ENCODE measurements at places on chromosomes 11 and 22.

DNA sequence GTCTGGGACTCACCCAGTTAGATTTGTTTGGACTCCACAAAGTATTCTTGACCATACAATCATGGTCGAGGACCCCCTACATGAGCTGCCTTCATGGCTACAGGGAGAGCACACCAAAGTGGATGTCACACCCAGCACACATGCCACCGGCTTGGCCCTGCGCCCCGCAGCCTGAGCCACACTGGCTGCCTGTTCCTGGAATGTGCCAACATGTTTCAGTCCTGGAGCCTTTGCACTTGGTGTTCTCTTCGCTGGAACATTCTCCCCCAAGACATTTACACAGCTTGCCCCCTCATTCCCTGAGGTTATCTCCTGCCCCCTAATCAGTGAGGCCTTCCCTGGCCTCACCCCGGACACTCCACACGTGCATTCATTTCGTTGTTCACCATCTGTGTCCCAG, 46.0 kb downstream of the PPARA start:
- DNase-seq = no peak

DNA sequence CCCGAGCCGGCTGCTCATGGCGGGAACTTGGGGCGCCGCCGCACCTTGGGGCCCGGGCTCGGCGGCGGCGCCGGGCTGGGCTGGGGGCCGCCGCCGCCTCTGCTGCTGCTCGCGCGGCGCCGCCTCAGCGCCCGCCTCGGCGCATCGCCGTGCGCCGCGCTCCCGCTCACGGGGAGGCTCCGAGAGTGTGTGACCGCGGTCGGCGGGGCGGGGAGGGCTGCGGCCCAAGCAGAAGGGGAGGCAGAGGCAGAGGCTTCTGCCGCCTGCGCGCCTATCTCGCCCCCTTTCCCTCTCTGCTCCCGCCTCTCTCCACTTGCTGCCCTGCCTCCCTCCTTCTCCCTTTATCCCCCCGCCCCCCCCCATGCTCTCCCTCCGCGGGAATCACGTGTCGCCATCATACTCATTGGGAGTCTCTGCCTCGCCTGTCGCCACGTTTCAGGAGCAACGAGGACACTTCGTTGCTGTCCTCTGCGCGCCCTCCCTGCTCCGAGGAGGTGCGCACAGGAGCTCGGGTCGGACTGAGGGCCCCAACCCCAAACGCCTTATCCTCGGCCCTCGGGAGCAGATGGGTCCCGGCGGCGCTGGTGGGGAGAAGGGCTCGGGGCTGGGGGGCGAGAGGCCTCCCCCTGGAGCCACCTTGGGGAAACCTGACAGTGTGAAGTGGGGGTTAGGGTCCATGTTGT, at the start of gene GUCY1A2:
Gene GUCY1A2 (minus strand): TSS at position 258 of the 683 bp plus-strand sequence. CDS start 421 bp downstream, outside the sequence.
- no peak for DNase-seq

DNA sequence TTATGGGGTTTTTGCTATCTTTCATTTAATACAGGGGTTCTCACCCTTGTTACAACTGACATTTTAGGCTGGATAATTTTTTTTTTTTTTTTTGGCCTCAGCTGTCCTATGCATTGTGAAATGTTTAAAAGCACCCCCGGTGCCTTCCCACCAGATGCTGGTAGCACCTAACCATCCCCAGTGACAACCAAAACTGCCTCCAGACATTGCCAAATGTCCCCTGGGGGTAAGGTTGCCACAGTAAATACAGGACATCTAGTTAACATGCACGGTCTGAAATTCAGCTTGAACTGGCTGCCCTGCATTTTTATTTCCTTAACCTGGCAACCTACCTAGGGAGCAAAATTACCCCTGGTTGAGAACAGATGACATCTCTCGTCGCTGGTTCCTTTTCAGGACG, 72.4 kb downstream of the CYTH4 start:
- DNase-seq = no peak

GRCh38 chr11:61512435-61512834, 3.9 kb downstream of the LRRC10B start:
- DNase-seq = no peak

DNA sequence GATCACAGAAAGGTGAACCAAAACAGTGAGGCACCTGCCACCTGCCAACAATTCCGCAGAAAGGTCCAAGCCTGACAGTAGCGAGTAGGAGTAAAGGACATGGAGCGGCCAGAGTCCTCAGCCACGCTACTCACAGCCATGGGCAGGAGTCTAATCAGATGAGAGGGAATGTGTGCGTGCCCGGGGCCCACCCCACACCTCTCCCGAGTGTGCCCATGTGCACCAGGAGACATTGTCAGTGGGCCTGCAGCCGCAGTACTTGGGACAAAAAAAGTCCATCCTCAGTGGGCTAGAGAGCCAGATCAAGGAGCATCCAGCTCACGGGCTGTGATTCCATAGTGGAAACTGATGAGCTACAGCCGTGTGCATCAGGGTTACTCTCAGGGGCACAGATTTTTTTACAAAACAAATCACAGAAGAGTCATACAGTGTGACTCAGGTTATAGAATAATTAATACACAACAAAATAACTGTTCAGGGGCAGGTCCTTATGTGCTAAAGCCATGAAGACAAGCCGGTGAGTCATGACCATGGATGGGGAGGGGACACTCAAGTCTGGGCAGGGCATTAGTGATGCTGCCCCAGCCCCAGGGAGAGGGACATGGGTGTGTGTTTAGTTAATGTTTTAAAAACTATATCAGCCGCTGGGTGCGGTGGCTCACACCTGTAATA, 12.0 kb downstream of the SART1 start:
- DNase-seq = no peak

DNA sequence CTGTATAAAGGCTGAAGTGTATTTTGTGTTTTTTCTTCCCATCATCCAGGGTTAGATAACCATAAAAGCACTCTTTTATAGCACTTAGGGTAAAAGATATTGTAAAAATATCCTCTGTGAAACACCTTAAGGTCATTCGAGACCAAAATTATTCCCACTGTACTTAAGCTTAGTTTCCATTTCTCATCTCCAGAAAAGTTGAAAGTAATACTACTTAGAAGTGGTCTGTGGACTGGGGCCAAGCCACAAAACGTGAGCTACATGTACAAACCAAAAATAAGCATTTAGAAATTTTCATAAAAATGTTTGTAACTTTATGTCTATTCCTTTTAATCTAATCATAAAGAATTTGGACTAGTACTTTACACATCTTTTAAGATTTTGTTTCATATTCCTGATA, 142.0 kb upstream of the NTM start:
- no peak for DNase-seq
